ENCODE measurements at places on chromosomes 2 and 18.

GRCh38 chr2:43030551-43031307 is 195.7 kb downstream of the ZFP36L2 start:
- DNase-seq, result no peak

- DNase-seq, result peak; percentile 5
These were observed 424.6 kb upstream of the VRK2 start for GRCh38 chr2:57622009-57622408.

DNA sequence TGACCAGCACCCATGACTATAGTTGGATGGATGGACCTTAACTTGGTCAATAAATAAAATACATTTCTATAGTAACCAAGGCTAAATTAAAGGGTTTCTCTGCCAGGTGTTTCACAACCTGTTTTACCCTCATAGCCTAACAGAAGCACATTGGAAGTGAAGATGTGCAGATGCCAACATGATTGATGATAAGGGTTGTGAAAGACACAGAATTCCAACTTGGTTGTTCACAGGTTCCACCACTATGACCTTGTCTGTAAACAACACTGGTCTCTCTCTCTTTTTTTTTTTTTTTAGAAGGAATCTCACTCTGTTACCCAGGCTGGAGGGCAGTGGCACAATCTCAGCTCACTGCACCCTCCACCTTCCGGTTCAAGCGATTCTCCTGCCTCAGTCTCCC is 37.5 kb upstream of the PTH2R start:
- DNase-seq, result no peak

GRCh38 chr2:159982842-159983785 is 79.3 kb downstream of the PLA2R1 start:
- DNase-seq, result no peak

DNA sequence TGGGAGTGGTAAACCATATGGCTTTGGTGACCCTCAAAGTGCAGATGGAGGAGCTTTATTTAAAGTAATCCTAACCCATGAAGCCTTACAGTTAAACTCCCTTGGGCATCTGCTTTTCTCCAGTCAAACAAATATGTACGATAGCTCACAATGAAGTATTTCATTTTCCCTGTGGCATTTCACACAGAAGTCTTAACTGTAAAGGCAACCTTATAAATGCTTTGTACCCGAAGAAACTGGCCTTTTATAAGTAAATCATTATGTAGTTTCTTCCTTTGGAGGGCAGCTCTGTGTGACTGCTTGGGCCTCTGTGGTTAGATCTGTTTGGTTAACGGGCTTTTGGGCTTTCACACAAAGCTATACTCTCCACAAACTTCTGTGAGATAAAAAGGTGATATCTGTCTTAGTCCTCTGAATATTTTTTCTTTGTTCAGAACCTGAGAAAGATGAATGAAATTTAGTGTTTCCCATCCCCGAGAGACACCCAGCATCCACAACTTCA is 46.6 kb downstream of the SCN1A start:
- DNase-seq, result no peak

- no peak for DNase-seq
These were observed 22.6 kb downstream of the THSD7B start for GRCh38 chr2:136787970-136788369.

GRCh38 chr2:110823165-110823564 is 90.8 kb downstream of the ACOXL start:
- DNase-seq, result no peak

GRCh38 chr2:39436592-39437521 is at the start of gene MAP4K3:
TSS of gene MAP4K3 (minus strand) at chr2:39437285. CDS start at chr2:39436987, 298 bp downstream.
- DNase-seq, result peak; percentile 83

DNA sequence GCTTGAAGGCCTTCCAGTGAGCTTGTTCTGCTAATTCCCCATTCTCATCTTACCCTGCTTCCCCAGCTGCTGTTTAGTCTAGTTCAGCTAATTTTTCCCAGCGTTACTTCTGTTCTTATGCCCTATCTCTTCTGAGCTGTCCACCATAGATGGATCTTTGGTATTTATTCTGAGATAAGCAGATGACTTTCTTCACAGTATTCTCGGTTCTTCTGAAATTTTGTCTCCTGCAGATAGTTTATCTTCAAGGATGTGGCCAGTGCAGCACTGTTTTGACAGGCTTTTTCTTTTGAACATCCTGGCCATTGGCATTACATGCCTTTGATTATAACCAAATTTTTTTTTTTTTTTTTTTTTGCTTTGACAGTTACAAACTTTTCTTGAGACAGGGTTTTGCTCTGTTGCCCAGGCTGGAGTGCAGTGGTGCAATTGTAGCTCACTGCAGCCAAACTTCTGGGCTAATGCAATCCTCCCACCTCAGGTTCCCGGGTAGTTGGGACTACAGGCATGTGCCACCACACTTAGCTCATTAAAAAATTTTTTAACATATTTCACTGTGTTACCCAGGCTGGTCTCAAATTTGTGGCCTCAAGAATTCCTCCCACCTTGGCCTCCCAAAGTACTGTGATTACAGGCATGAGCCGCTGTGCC is 134.2 kb downstream of the WDSUB1 start:
- DNase-seq, result no peak

DNA sequence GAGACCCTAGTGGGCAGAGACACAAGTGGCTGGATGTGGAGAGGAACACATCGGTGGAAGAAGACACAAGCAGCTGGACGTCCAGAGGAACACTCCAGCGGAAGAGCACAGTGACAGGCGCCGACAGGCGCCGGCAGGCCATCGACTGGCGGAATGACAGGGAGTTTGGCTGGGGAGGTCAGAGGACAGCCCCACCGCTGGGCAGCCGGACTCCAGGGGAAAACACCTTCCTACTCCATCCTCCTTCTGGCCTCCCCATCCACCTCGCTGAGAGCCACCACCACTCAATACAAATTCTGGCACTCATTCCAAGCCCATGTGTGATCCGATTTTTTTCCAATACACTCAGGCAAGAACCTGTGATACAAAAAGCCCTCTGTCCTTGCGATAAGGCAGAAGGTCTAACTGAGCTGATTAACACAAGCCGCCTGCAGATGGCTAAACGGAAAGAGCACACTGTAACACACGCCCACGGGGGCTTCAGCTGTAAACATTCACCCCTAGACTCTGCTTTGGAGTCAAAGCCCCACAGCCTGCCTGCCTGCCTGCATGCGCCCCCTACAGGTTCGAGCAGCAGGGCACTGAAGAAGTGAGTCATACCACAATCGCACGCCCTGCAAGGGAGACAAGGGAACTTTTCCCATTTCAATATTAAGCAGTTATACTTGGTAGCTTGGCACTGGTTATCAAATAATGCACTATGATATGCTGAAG is 50.2 kb upstream of the LRP1B start:
- no peak for DNase-seq

DNA sequence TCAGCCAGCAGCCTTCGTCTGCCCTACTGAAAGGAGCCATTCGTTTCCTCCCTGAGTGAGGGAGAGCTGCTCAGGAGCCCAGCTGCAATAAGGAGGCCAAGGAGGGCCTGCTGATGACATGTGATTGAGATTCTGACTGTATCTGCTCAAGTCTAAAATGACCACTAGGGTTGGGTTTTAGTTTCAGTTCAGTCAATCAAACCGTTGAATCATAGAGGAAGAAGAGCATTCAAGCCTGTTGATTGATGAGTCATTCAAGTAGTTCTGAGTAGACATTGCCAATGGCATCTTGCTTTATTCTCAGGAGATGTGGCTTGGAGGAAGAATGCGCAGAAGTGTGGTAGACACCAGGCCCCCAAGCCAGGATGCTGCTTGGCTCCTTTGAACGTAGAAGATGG is 19.9 kb upstream of the BCL2L11 start:
- DNase-seq, result no peak

DNA sequence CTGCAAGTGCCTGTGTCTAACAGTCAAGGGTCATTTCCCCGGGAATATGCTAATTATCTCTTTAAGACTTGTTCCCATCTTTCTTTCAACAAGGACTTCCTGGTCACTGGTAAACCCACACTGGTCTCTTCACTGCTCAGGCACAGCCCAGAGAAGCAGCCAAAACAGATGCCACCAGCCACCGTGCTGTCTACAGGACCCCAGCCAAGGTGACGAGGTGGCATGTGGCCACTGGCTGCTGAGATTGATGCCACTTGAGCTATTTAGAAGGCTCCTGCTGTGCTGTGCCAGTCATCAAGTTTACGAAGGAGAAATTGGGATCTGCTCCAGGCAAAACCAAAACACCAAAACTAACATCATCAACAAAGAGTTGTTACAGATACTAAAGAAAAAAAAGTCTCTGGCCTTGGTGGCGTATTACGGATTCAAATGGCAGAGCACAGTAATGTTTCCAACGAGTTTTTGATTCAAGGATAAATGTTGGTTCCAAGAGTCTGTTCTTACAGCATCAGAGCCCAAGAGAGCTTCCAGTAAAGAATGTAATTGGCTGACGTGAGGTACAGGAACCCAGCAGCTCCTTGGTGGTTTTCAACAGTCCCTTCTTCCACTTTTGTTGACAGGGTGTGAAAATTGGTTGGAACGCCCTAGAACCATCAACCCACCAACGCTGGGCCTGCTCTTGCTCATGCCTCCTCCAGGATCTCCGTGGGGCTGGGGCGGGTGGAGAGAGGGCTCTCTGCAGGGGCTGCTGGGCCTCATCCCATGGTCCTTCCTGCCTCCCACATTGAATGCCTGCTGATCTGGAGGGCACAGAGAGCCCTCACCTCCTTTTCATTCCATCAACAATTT is 63.7 kb upstream of the ZCCHC2 start:
- no peak for DNase-seq

GRCh38 chr2:237552908-237553307 is 13.5 kb upstream of the PRLH start:
- no peak for DNase-seq

DNA sequence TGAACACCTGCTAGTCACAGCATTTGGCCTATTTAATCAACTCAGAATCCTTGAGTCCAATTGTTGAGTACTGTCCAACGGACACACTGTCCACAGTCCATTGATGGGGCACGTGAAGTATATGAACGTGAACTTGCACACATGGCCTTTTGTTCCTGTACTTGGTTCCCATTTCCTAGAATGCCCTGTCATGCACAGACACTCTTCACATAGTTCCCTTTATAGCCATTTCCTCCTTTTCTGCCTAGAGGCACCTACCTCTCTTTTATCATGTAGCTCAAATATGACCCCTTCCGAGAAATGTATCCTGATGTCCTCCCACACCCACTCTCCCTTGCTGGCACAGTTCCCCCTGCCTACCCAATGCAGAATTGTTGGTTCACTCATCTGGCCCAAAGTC is 8.7 kb upstream of the CRYGA start:
- DNase-seq, result no peak

DNA sequence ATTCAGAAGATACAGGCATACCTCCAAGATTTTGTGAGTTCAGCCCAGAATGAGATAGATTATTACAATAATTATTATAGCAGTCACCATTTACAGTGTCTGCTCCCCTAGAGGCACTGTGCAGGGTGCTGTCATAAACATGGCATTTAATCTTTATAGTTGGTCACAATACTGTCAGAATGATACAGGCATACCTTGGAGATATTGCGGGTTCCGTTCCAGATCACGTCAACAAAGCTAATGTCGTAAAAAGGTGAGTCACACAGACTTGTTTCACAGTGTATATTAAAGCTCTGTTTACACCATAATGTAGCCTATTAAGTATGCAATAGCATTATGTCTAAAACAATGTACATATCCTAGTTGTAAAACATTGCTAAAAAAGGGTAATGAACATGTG is 45.6 kb downstream of the ZRANB3 start:
- DNase-seq, result no peak

- no peak for DNase-seq
These were observed 65.8 kb downstream of the RNF144A start for GRCh38 chr2:6982934-6983589.

DNA sequence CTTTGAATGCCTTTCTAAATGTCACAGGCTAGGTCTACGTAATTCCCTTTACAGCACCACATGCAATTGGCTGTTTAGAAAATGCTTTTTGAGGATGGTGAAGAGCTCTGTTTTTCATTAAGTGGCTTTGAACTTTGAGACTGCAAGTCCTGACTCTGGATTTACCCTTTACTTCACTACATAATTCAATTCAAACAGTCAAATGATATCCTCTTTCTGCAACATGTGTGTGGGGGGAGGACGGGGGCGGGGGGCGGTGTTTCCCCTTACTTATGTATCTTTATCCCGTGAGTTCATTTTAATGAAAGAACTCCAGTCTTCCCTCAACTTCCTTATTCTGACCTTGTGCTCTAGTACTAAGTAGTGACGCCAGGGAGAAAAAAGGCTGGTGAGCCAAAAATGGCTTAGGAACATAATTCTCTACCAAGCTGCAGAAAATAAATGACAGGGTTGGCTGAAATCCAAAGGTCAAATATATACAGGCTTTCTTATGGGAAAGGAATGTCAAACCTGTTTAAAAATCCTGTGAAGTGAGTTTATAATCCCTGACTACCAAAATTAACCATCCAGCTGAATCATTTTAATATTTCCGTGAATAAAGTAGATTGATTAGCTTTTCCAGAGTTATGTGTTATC is 119.6 kb downstream of the SLC8A1 start:
- DNase-seq, result no peak

- no peak for DNase-seq
These were observed 7.6 kb downstream of the ITGA6 start for GRCh38 chr2:172434821-172435605.

DNA sequence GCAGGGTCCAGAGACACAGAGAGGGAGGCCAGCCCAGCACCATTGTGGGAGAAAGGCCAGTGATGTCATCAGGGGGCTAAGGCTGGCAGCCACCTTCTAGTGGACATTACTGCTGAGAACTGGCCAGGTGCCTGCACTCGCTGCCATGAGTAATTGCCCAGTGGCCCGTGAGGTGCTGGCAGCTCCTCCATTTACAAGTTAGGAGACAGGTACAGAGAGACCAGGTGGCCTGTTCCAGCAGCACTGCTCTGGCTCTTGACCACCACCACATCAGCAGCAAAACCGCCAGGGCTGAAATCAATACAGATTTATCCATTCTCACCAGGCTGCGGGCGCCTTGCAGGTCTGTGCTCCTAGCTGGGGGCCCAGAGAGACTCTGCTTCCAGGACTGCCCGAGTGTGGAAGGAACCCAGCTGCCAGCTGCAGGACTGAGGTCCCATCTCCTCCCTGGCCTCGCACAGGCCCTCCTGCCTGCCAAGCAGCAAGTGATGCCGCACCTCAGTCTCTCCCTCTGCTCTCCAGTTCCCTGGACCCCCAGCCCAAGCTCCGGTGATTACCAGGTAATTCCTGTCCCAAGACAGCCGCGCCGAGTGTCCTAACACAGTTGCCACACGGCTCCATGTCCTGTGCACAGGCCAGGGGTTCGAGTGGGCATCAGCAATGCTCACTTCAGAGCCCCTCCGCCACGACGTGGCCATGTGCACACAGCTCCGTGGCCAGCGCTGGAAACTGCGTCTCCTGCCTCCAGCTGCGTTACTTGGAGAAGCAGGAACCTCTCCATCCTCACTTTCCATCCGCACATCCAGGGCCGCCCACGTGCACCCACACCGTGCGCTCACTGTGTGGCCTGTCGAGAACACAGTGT is 101.0 kb upstream of the CTDP1 start:
- DNase-seq, result no peak

DNA sequence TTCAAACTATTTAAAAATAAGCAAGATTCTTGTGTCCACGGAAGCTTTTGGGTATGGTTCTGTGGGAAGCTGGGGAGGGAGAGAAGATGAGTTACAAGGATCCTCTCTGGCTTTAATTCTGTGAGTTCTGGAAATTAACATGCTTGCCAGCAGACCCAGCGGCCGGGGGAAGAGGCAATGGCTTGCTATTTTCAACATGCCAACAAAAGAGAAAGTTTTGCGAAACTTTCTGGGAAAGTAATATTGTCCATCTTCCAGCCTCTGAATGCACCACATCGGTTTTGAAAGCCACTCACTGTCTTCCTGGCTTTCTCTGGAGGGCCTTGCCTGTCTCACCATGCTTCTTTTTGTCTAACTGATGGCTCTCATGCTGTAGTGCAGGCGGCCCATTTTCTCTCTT is 85.7 kb downstream of the EN1 start:
- DNase-seq, result no peak

GRCh38 chr2:187574969-187575750 is 20.9 kb upstream of the TFPI start:
- no peak for DNase-seq
